ENCODE measurements at places on chromosomes 2 and 18.
A peak's percentile ranks its signal among the peaks of the same experiment; 100 is the strongest.

DNA sequence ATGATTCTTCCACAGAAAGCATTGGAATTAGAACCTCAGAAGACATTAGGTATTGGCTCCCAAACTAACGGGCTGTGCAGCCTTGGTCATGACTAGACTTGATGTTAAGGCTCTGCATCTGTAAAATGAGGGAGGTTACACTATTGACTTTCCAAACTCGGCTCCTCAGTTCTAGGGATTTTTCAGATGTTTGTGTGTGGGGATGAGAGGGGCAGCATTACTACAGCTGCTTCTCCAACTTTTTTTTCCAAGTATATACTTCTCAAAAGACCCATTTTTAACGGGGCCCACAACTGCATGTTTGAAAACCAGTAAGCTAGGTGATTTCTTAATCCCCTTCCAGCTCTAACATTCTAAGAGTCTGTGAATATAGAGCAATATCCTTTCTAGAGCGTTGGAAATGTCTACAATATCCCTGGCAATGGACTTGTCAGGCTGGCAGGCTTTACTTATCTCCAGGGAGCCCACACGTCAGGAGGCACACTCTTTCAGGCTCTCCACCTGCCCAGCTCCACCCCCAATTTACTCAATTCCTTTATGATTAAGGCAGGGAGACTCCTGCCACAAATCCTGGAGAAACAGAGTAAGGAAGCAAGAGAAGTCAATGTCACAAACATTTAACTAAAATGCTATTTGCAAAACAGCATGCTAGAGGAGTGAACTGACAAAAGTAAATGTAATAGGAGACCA is 844 bp upstream of the MPV17 start:
- DNase-seq, result no peak

- no peak for DNase-seq
These were observed 27.1 kb downstream of the KIAA2012 start for GRCh38 chr2:202100176-202100575.

- no peak for DNase-seq
These were observed 264.0 kb upstream of the FBXO11 start for GRCh38 chr2:48170281-48170680.

DNA sequence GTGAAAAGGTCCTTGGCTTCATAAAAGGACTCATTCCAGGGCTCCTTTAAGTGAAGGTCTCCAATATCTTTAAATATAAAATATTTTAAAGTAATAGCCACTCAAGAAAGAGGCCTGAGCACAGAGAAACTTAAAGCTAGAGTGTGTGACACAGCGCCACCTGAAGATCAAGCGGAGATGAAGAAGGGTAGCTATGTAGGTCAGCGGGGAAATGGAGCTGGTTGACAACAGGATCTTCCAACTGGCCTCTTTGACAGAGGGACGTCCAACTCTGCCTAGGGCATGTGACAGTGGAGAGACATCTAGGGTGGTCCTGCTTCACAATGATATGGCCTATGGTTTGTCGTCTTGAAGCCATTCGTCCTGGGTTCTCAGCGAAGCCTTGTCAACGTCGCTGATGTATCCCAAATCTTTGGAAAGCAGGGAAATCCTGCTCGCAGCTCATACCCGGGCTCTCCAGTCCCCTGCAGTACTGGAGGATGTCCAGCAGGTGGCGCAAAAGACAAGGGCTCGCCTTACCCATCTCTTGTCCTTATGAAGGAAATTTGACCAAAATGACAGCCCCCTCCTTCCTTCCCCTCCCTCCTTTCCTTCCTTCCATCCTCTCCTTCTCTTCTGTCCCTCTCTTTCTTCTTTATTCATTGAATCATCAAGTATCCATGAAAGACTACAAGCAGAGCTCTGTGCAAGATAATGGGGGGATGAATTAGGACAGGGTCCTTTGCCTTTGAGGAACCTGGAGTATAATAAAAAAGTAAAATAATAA is 59.6 kb downstream of the LONRF2 start:
- peak; percentile 17 for DNase-seq

- no peak for DNase-seq
These were observed 833.0 kb downstream of the SLC4A3 start for GRCh38 chr2:220460257-220460985.

- no peak for DNase-seq
These were observed 164.1 kb downstream of the GREB1L start for GRCh38 chr18:21406116-21406515.

DNA sequence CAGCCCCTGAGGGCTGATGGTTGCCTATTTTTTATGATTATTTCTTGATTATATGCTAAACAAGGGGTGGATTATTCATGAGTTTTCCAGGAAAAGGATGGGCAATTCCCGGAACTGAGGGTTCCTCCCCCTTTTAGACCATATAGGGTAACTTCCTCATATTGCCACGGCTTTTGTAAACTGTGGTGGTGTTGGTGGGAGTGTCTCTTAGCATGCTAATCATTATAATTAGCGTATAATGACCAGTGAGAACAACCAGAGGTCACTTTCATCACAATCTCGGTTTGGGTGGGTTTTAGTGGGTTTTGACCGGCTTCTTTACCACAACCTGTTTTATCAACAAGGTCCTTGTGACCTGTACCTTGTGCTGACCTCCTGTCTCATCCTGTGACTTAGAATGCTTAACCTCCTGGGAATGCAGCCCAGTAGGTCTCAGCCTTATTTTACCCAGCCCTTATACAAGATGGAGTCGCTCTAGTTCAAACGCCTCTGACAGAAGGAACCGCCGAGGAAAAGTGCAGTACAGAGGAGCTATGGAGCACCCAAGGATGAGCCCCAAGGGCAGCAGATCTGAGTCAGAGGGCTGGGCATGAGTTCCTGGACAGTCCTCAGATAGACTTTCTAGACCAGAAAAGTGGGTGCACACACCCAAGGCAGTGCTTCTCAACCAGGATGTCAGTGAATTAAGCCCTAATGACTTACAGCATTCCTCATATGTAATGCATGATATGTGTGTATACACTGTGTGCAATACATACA is 37.1 kb upstream of the ASAP2 start:
- DNase-seq, result no peak

- DNase-seq, result no peak
These were observed 146.3 kb downstream of the WDSUB1 start for GRCh38 chr2:159140070-159140769.

DNA sequence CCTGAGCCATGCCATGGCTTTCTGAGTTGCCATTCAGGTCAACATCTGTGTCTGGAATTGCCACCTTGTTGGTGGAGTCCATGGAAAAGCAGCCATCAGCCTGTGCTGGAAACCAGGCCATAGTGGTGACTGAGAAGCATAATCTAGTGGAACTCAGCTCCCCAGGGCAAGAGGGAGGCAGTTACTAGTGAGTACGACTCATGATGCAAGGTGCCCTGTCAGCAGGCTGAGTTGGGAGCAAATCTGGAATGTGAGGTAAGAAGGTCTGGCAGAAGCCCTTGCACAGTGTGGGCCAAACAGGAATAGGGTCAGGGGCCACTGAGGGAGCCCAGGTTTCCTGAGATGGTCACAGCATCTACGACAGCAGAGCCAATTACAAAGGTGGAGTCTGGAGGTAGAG is 37.1 kb downstream of the SULT1C2 start:
- no peak for DNase-seq

- no peak for DNase-seq
These were observed 6.2 kb downstream of the CXCR4 start for GRCh38 chr2:136111711-136112110.

GRCh38 chr18:5895299-5895875 is at the start of gene TMEM200C:
TSS of gene TMEM200C (minus strand) at chr18:5895522. CDS start at chr18:5892063, 3,459 bp downstream.
- no peak for DNase-seq

DNA sequence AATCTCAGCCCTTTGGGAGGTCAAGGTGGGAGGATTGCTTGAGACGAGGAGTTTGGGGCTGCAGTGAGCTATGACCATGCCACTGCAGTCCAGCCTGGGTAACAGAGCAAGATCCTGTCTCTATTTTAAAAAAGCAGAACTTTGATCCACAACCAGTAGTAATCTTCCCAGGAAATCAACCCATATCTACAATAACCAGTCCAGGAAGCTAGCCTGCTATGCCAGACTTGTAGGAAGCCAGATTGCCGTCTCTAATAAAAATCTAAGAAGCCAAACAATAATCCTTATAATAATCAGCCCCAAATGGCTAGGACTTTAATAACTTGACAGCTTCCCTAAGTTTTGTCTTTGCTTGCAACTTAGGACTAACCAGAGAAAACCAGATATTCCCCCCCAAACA is 9.0 kb upstream of the ALMS1 start:
- DNase-seq, result no peak

GRCh38 chr2:29878898-29879297 is 42.5 kb downstream of the ALK start:
- DNase-seq, result no peak

DNA sequence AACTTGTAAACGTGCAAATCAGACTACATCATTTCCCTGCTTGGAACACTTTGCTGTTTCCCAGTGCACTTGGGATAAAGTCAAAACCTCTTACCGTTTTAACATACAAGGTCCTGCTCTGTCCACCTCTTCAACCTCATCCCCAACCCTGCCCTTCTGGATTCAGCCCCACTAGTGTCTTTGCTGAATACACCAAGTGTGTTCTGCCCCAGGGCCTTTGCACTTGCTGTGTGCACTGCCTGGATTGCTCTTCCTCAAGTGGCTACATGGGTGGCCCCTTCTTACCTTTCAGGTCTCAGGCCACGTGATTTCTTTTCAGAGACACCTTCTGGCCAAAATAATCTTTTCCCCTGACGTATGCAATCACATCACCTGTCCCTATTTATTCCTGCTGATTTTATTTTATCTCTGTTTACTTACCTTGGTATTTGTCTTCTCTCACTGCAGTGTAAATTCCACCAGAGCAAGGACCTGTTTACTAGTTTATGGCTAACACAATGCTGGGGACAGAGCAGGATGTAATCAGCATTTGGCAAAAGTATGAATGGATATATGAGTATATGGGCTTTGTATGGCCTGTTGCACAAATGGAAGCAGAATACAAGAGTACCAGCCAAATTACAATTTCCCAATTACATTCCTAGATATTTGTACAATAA is 63.9 kb downstream of the MAPK4 start:
- no peak for DNase-seq

- DNase-seq, result no peak
These were observed 42.6 kb downstream of the TFPI start for GRCh38 chr2:187511356-187512315.

DNA sequence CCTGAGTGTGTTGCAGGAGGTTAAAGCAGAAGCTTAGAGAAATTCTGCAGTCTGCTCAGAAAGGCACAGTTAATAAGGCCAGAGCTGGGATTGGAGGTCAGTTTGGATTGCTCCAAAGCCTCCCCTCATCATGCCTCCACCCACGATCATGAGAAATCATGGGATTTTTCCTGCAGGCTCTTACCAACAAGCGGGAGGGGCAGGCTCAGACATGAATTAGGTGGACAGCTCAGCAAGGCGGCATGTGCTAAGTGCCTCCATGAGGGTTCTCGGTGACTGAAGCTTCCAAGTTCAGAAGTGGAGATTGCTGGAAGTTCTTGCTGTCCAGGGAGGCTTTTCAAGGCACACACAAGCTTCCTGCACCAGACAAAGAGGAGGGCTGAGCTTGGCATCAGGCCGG is 163.8 kb downstream of the SETBP1 start:
- DNase-seq, result no peak

GRCh38 chr2:170829036-170829435 is 12.3 kb downstream of the GAD1 start:
- DNase-seq, result no peak

GRCh38 chr2:173410579-173410978 is 55.9 kb downstream of the CDCA7 start:
- no peak for DNase-seq

DNA sequence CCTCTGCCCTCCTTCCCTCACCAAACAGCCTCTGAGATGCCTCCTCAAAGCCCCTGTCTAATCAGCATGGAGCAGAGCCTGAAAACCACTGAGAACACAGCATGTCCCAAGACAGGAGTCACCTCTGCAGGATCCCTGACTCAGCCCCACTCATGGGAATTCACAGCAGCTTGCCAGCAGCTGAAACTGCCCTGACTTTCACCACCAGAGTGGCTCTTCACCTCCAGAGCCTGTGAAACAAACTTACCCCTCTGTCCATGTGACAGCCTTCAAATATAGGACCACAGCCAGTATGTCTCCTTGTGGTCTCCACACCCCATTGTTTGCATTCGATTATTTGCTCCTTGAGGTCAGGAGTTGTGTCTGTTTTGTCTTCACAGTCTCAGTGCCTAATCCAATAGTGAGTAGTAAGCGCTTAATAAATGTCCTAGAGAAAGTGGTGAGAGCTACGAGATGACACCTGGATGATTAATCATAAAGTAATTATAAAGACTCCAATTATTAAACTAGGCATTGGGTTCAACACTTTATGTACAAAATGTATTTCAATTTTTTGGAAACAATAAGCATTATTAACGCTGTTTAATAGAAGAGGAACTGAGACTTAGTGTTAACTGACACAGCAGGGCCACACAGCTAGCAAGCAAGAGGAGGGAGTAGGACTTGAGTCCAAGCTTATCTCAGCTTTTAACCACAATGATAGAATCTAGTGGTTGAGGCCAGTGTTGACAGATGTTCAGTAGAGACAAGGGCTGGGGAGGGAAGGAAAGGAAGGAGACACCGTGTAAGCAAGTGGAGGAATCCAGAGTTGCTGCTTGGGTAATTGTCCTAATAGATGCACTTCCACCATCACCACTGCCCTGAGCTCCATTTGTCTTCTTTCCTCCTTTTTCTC is 358.7 kb upstream of the TNP1 start:
- no peak for DNase-seq

GRCh38 chr2:40554665-40555294 is 102.9 kb upstream of the SLC8A1 start:
- DNase-seq, result no peak

- DNase-seq, result no peak
These were observed 165.5 kb downstream of the TGIF1 start for GRCh38 chr18:3615374-3615985.

- DNase-seq, result no peak
These were observed 1185.6 kb upstream of the CELF4 start for GRCh38 chr18:38751211-38751610.

GRCh38 chr2:86022661-86023365 is 82.9 kb downstream of the POLR1A start:
- DNase-seq, result no peak

- DNase-seq, result no peak
These were observed 65.7 kb upstream of the RBM44 start for GRCh38 chr2:237732790-237733381.

DNA sequence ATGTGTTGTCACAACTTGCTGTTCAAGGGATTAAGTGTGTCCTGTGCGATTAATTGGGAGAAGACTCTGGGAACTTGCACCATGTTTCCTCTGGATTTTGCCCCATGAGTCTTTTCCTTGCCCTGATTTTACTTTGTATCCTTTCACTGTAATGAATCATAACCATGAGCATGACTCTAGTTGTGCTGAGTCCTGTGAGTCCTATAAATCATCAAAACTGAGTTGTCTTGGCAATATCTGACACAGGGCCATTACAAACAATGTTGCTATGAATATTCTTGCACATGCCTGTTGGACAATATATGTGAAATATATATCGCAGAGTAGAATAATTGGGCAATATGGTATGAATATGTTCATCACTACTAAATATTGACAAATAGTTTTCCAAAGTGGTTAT is 56.5 kb upstream of the COL5A2 start:
- no peak for DNase-seq

Data from stimulated activated CD8-positive, alpha-beta memory T cell treated with anti-CD3 and anti-CD28 coated beads, Interleukin-2, amount 100 ng/mL, for 1 hour (primary cell).